ENCODE measurements at places on chromosomes 7 and 10.
A peak's percentile ranks its signal among the peaks of the same experiment; 100 is the strongest.

GRCh38 chr10:23824822-23825221 lies 384.1 kb upstream of the KIAA1217 start:
- no peak for DNase-seq

GRCh38 chr10:131681122-131681521 lies 219.7 kb upstream of the PPP2R2D start:
- DNase-seq = no peak

GRCh38 chr7:50531401-50531911 lies 33.7 kb downstream of the DDC start:
- no peak for DNase-seq

DNA sequence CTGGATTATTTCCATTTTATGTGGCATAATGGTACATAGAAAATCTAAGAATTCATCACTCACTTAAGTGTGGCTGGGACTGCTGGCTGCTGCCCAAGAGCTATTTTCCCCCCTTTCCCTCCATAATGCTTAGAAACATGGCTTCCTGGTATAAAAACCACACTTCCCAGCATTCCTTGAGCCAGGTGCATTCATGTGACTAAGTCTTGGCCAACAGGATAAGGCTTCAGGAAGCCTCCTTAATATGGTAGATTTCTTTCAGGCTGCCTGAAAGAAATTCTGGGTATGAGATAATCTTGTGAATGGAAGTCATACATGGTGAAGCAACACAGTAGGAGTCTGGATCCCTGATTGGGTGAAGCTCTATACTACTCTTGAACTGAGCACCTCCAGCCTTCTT lies 178.0 kb downstream of the JAZF1 start:
- peak; percentile 52 for DNase-seq
